Gastroesophageal sphincter (tissue), 4 donors: ENCODE measurements at places on chromosomes 7 and 10.

GRCh38 chr10:32132357-32132946 lies 76.2 kb upstream of the KIF5B start:
- ATAC-seq = no peak

DNA sequence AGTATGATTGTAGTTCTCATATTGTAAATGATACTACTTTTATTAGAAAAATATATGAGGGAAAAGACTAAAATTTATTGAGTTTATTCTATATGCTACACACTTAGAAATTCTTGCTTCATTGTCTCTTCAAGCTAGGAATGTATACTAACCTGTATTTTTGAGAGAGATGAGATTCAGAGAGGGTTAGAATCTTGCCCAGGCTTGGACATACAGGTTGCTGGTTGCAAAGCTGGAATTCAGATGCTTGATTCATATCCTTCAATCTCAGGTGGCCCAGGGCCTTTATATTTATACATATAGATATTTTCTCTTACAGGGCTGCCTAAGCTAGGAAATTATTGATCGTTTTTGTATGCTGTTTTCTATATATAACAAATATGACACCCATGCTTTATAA lies 324.2 kb downstream of the CDK14 start:
- ATAC-seq = no peak

DNA sequence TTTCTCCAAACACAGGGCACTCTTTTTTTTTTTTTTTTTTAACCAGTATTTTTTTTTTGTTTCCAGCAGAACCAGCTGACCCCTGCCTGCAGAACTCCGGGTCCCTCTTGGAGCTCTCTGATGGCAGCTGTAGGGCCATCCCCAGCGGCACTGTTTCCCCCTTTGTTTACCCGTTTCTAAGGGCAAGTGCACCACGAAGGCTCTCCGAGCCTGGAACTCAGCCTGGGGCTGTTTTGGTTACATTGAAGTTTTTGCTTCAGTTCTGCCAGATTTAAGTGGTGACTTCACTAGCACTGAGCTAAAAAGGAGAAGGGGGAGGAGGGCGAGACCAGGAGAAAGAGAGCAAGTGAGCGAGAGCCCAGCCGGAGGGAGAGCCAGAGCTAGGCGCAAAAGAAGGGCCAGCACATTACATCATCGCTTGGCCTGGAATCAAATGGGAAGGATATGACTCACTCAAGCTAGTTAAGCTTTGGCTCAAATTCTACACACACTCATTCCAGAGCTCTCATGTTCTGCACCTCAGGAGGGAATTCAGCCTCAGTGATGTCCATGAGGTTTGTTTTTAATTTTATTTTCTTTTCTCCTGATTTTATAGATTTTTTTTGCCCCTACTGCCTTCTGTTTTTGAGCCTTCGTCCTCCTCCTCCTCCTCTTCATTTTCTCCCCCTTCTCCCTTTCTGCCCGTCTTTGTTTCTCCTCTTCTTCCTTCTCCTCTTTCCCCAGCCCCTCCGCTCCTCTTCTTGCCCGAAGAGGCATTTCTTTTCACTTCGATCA lies 272.3 kb downstream of the TRIL start:
- peak; percentile 97 for ATAC-seq

GRCh38 chr10:102421757-102422512 lies 1.3 kb downstream of the FBXL15 start:
- no peak for ATAC-seq

- peak; percentile 91 for ATAC-seq
Observed at GRCh38 chr10:3107426-3107961, 40.1 kb downstream of the PFKP start.
